NCI-H1930 (cell line): ENCODE measurements at places on chromosomes 7 and 10.

GRCh38 chr10:5071411-5072198 lies 22.6 kb upstream of the AKR1C3 start:
- no peak for DNase-seq

DNA sequence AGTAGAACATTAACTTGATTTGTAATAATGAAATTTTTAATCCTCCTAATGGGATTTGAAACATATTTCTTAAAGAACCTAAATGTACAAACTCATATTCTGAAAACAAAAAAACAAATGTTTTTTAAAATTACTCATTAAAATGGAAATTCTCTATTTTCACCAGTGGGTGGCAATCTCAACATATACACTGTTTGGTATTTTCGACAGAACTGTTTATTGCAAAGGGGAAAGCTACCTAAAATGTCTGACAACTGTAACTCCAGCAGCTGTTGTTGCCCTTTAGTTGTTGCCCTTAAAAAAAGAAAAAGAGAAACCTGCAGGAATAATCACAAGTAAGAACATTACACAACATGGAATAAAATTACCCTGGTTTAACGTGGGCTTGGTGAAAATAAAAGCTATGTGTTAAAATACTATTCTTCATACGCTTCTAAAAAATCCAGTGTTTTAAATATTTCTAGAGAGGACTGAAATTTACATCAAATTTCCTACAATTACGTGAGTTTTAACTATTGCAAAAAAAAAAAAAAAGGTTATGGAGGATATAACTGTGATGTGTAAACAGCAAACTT lies 54.5 kb downstream of the COL1A2 start:
- no peak for DNase-seq

GRCh38 chr7:32952876-32953275 lies 4.4 kb upstream of the FKBP9 start:
- no peak for DNase-seq

GRCh38 chr7:47453093-47454061 lies 128.5 kb downstream of the TNS3 start:
- no peak for DNase-seq

DNA sequence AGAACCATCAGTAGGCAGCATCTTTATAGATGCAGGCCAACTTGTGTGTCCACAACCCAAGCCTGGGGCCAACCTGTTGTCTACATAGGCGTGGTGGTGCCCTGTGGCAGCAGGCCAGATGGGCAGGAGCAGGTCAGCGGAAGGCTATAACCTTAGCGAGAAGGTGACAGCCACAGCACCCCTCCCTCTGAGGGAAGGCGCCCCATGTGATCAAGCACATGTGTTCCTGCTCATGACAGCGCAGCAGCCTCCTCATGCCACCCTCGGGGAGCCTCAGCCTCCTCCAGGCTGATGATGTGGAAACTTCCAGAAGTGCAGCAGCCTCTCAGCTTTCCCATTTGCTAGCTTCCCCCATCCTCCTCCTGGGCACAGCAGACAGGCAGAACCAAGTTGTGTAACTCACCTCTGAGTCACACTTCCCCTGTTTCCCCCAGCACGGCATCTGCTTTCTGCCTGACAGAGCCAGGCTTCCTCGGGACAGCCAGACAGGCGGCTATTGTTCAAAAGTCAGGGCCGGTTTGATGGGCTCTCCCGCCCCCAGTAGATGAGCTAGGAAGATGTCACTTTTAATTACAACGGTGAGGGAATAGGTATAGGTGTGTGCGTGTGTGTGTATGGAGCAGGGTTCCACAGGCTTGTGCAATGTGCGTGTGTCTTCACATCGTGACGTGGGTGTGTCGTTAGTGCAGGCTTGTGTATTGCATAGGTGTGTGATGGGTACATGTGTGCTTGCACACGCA lies 312.0 kb upstream of the ZMIZ1 start:
- DNase-seq, result no peak

DNA sequence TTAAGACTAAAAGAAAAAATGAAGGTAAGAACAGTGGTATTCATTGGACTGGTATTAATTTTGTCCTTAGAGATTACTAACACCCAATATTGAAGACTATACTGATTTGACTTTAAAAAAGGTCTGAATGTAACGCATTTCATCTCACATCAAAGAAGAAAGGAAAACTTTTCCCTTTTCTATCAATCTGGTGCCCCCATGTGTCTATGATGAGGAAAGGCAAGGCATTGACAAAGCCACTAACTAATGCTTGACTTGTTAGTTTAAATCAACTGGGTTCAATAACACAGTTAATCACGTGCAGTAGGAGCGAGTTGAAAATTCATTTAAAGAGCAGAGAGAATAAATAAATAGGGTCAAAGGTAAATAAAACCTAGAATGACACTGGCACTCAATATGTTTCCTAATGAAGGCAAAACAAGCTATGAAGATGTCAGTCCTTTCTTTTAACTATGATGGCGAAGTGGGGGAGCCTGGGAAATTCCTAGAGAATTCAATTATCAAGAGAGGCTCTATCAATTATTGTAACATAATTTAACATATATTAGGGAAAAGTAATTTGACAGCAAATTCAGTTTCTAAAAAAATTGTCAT lies 180.9 kb downstream of the ANK3 start:
- no peak for DNase-seq

GRCh38 chr10:21754410-21755011 lies 220.5 kb downstream of the MLLT10 start:
- DNase-seq, result no peak

DNA sequence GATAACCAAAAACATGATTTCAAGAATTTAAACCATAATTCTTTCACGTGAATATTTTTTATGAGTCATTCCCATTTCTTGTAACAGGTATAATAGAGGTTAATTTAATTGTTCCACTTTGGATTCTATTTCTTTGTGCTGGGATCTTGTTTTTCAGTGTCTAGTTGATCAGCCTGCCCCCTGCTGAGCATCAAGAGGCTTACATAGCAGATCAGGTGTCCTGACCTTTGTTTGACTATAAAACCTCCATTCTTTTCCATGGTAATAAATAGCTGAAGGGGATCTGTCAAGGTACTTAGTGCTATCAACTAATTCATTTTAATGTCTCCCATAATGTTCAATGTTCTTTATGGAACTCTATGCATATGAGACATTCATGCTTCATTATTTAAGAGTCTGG lies 4.9 kb downstream of the COL17A1 start:
- peak; percentile 46 for DNase-seq

DNA sequence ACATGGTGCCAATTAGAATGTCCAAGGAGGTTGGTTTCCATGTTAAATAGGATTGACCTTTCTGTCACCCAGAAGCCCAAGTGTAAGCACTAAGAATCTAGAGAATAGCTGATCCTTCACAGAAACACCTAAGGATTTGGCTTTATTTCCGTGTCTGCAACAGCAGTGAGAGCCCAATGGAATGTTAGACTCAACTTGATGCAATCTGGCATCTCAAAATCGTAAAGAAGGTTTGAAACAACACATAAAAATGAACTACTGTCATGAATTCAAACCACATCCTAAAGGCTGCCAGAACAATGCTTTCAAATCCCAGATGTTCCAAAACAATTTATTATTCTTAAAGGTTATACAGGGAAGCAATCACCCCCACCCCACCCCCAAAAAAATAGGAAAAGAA lies 18.6 kb downstream of the PPP1R3C start:
- DNase-seq, result no peak

- no peak for DNase-seq
Observed at GRCh38 chr7:113368256-113368655, 249.9 kb upstream of the SMIM30 start.

- no peak for DNase-seq
Observed at GRCh38 chr7:151429560-151430331, 10.2 kb downstream of the CRYGN start.

DNA sequence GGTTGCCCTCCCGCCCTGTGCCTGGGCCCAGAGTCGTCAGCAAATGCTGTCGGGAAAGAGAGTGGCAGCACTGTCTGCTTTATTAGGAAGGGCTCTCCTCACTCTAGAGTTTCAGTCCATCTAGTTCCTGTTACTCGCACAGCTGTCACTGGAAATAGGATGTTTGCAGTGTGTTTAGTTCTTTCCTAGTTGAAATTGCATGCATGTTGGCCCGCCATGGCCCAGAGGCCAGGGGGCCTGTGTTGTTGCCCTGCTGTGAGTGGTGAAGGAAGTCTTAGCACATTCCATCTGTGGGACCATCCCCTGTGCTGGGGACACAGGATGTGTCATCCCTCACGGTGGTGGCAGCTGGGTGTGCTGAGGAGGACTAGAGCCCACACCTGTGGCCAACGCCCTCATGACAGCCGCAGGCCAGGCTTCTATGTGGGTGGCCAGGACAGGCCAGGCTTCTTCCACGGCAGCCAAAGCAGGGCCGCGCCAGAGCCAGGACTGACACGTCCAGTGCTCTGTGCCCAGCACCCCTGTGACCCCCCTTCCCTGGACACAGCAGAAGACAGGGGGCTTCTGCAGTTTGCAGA lies 45.4 kb downstream of the ZNF467 start:
- no peak for DNase-seq

DNA sequence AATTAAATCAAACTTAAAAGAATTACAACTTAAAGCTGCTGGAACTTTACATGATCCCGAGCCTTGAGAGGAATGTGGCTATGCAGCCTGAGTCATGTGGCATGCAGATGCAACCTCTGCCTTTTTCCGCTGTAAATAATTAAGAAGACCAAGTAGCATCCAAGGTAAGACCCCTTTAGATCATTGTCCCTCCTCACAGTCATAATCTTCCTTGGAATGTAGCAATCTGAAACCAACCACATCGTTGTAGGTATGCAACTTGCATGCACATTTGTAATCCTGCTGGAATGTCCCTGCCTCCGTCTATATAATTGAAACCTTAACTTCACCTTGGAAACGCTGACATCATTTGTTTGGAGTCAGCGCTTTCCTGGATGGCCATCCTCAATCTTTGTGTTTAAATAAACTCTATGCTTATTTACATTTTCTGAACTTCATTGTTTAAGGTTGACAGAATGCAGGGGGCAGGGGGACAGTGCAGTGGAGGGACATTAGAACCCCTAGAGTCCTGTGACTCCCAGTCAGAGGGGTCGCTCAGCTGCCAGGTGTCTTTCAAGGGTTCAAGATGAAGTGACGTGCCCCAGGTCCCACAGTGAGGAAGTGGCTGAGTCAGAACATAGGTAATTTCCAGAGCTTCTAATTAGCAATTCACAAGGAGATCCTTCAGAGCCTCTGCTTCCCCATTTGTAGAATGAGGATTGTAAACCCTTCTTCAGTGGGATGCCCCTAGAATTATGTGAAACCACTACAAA lies 110.7 kb downstream of the RALA start:
- DNase-seq, result no peak

- no peak for DNase-seq
Observed at GRCh38 chr10:5692461-5693358, 8.1 kb downstream of the TASOR2 start.

- DNase-seq, result no peak
Observed at GRCh38 chr7:17677408-17677807, 262.9 kb downstream of the SNX13 start.

GRCh38 chr7:102321351-102322201 lies 34.7 kb downstream of the SPDYE6 start:
- DNase-seq, result no peak

DNA sequence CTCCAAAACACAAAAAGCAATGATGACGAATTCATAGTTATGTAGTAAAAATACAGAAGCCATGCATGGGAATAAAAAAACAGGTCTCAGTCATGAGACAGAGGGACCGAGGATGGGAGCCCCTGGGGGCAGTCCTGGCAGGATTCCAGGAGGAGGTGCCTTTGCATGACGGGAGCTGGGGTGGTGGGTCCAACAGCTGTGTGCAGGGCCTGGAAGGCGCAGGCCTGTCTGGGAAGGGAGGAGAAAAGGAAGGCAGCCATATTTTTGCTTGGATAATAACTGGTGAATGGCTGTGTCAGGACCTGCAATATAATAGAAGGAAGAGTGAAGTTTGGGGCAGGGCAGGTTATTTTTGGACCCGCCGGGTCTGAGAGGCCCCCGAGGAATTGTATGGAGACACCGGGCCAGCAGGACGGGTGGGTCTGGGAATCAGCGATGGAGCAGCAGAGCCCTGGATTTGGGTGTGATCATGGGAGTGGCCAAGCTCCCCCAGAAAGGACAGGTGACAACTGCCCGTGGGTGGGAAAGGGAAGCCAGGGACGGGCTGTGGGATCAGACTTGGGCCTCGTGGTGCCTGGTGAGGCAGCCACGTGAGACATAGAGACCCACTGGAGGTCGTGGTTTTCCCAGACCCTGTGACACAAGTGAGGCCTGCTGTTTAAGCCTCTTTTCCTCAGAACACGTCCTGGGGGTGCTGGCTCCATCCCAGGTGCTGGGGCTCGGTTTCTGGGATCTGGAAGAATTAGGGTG lies 2.9 kb upstream of the JAKMIP3 start:
- no peak for DNase-seq

- DNase-seq, result no peak
Observed at GRCh38 chr10:105681051-105681450, 1040.0 kb downstream of the SORCS3 start.

DNA sequence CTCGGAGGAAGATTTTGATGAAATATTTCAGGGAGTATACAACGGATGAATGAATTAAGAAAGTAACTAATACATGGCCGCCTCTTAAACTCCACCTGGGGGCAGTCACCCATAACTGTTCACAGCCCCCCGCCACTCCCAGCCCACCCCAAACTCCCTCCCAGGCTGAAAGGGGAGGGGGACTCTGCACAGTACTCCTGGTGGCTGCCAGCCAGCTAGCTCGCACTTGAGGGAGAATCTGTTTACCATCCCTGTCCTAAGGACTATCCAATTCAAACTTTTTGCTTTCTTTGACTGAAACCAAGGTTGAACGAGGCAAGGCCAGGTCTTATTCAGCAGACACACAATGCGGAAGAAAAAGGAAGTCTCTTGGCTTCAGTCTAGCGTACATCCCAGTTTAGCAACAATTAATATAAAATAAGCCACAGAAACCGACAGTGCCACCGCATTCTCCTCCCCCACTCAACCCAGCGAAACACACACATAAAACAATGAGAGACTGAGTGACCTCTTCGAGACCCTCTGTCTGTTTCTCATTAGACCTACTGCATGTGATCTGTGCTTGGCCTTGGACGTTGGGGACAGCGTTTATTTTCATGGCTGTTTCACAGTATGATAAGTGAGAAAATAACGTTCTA lies 219.5 kb downstream of the GLI3 start:
- DNase-seq, result no peak

- no peak for DNase-seq
Observed at GRCh38 chr7:34211018-34211417, 305.7 kb downstream of the BMPER start.

DNA sequence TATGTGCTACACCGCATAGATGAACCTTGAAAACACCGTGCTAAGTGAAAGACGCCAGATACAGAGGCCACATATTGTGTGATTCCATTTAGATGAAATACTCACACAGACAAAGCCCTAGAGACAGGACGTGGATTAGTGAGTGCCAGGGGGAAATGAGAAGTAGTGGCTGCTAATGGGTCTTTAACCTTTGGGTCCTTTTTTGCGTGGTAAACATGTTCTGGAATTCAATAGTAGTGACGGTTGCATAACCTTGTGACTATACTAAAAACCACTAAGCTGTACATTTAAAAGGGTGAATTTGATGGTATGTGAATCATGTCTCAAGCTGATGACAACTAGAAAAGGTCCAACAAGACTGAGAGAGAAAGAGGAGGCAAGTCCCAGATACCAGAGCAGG lies 15.6 kb downstream of the SMKR1 start:
- no peak for DNase-seq

GRCh38 chr7:157529768-157530560 lies 193.2 kb downstream of the DNAJB6 start:
- no peak for DNase-seq

- no peak for DNase-seq
Observed at GRCh38 chr7:132221356-132221755, 354.9 kb downstream of the PLXNA4 start.

GRCh38 chr7:134454277-134454676 lies 4.6 kb downstream of the AKR1B1 start:
- DNase-seq, result no peak
